Spinal cord (tissue), 10 donors: ENCODE measurements at places on chromosomes 6 and 20. TPM values are rescaled to one million over a fixed set of nuclear protein-coding genes. Genes with fewer than 3 reads are reported as not detected.

The MRAP2 gene
- 17.3 TPM for total RNA-seq

The DYNLT2 gene
- 4.7 TPM for total RNA-seq

The OR5V1 gene
- total RNA-seq = not detected

The SIRPG gene
- not detected for total RNA-seq

The PLCB4 gene
- 17.1 TPM for total RNA-seq

The STMND1 gene
- 1.7 TPM for total RNA-seq

The DEFB112 gene
- total RNA-seq = not detected

The SLC35D3 gene
- 0.33 TPM for total RNA-seq

The RNF39 gene
- not detected for total RNA-seq

The KHDRBS2 gene
- total RNA-seq = 9.2 TPM

The LINC00237 gene
- 4.4 TPM for total RNA-seq

The WFDC10A gene
- total RNA-seq = not detected

The RANBP9 gene
- total RNA-seq = 59.2 TPM

The IMPG1 gene
- 0.10 TPM for total RNA-seq

The HCK gene
- 12.4 TPM for total RNA-seq

The SIM1 gene
- total RNA-seq = 1.2 TPM

The CRISP3 gene
- total RNA-seq = 5.4 TPM
